ENCODE measurements at places on chromosomes 2 and 18. TPM values are rescaled to one million over a fixed set of nuclear protein-coding genes. Genes with fewer than 3 reads are reported as not detected.

DNA sequence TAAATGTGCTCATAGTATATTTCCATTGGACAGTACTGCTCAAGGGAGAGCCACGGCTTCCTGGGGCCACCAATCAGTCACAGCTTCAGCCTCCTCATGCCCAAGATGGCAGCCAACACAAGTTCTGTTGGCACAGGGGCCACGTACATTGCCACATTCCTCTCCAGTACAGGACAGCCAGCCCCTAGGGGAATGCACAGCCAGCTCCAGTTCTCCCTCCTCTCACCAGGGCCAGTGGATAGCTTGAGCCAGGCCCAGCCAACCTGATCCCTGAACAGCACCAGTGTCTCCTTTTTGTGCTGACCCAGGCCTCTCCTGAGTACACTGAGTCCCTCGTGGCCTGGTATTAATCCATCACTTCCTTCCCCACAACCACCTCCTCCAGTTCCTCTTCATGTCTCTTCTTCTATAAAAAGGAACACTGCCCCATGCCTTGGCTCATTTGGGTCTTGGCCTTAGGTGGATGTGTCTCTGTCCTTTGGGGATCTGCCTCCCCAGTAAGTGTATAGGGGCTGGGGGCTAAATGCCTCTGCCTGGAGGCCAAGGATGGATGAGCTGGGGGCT is 168.7 kb downstream of the TNS1 start:
- H3K4me1 ChIP-seq, result peaks cover 11% of the 10 kb centered on the region
- no peak for DNase-seq
- H3K27me3 ChIP-seq, result no peaks in the 10 kb centered on the region
- H3K36me3 ChIP-seq, result no peaks in the 10 kb centered on the region
- no peak overlapping the region for H3K4me3 ChIP-seq
- no peak overlapping the region for H3K27ac ChIP-seq

GRCh38 chr2:15559379-15560139 is 1.6 kb downstream of the NBAS start:
- H3K27me3 ChIP-seq, result no peaks in the 10 kb centered on the region
- H3K4me3 ChIP-seq, result peak overlapping the region; percentile 76
- H3K36me3 ChIP-seq, result peaks cover 23% of the 10 kb centered on the region
- peak overlapping the region; percentile 95 for H3K27ac ChIP-seq

GRCh38 chr2:19695706-19696105 is 206.1 kb downstream of the TTC32 start:
- no peak overlapping the region for H3K4me3 ChIP-seq
- no peaks in the 10 kb centered on the region for H3K4me1 ChIP-seq
- no peak for DNase-seq
- H3K27me3 ChIP-seq, result no peaks in the 10 kb centered on the region

GRCh38 chr2:9139491-9140443 is 66.8 kb upstream of the ASAP2 start:
- H3K27me3 ChIP-seq, result no peaks in the 10 kb centered on the region
- H3K4me1 ChIP-seq, result peaks cover 6% of the 10 kb centered on the region
- DNase-seq, result peak; percentile 74
- H3K4me3 ChIP-seq, result no peak overlapping the region
- H3K27ac ChIP-seq, result no peak overlapping the region
- H3K36me3 ChIP-seq, result no peaks in the 10 kb centered on the region

GRCh38 chr2:18396329-18397010 is 164.0 kb downstream of the RDH14 start:
- H3K4me3 ChIP-seq, result no peak overlapping the region
- no peak for DNase-seq
- no peaks in the 10 kb centered on the region for H3K36me3 ChIP-seq
- no peaks in the 10 kb centered on the region for H3K4me1 ChIP-seq
- no peaks in the 10 kb centered on the region for H3K27me3 ChIP-seq

DNA sequence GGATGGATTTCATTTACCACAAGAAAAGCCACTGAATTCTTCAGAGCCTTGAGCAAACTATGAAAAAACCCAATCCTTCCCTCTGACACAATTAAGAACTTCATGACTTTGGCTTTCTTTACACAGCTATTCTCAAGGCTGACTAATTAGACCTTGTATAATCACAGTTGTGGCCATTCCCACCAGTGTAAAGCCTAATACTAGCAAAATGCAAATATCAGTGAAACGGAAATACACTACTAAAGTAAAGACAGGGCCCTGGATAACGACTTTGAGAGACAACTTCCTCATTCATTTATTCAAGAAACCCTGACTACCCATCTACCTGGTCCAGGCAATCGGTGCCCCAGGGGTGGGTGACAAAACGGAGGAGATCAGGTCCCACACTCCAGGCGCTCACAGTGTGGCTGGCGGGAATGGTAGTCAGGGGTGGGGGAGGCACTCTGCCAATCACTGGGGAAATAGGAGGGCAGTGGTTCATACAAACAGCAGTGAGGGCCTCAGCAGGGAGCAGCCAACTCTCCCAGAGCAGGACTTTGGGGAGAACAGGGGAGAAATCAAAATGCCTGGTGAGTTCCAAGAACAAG is 28.1 kb downstream of the TMEM163 start:
- H3K36me3 ChIP-seq, result no peaks in the 10 kb centered on the region
- no peak overlapping the region for H3K27ac ChIP-seq
- H3K27me3 ChIP-seq, result peaks cover 14% of the 10 kb centered on the region
- H3K4me3 ChIP-seq, result no peak overlapping the region
- H3K4me1 ChIP-seq, result no peaks in the 10 kb centered on the region

DNA sequence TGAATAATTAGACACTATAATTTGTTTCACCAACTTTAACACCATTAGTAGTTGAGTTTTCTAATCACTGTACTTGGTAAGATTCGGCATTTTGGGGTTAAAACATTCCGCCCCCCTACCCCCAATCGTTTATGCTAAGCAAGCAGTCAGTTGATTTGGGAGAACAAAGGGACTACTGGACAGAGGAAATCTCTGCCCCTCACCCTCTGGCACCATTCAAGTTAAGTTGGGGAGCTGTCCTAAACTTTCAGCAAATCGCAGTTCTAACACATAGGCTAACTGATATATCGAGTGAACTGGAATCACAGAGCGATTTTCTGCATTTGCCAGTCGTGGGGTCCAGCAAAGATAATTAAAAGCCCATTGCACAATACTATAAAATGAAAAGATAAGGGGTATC is 5.6 kb downstream of the KLF7 start:
- H3K27ac ChIP-seq, result no peak overlapping the region
- peaks cover 21% of the 10 kb centered on the region for H3K27me3 ChIP-seq
- no peak overlapping the region for H3K4me3 ChIP-seq

GRCh38 chr2:127308586-127309138 is 14.7 kb upstream of the ERCC3 start:
- no peak overlapping the region for H3K4me3 ChIP-seq
- no peak overlapping the region for H3K27ac ChIP-seq
- no peaks in the 10 kb centered on the region for H3K27me3 ChIP-seq
- DNase-seq, result no peak

DNA sequence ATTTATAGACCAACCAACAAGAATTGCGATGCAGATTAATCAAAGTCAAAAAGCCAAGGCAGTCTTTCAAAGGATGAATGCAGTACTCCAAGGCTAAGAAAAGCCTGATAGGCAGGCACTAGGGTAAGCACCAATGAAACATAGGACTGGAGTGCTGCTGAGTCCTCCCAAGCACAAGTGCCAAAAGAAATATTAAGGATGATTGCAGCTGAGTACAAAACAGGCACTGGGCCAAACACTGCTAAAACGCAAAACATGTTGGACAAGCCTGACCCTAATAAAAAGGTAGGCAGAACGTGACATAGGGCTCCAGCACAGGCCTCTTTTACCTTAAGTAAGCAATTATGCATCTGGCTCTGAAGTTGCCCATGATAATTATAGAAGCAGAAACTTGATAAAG is 160.1 kb upstream of the LRP1B start:
- H3K27ac ChIP-seq, result no peak overlapping the region
- no peaks in the 10 kb centered on the region for H3K27me3 ChIP-seq
- H3K4me1 ChIP-seq, result no peaks in the 10 kb centered on the region
- DNase-seq, result no peak
- H3K4me3 ChIP-seq, result no peak overlapping the region

DNA sequence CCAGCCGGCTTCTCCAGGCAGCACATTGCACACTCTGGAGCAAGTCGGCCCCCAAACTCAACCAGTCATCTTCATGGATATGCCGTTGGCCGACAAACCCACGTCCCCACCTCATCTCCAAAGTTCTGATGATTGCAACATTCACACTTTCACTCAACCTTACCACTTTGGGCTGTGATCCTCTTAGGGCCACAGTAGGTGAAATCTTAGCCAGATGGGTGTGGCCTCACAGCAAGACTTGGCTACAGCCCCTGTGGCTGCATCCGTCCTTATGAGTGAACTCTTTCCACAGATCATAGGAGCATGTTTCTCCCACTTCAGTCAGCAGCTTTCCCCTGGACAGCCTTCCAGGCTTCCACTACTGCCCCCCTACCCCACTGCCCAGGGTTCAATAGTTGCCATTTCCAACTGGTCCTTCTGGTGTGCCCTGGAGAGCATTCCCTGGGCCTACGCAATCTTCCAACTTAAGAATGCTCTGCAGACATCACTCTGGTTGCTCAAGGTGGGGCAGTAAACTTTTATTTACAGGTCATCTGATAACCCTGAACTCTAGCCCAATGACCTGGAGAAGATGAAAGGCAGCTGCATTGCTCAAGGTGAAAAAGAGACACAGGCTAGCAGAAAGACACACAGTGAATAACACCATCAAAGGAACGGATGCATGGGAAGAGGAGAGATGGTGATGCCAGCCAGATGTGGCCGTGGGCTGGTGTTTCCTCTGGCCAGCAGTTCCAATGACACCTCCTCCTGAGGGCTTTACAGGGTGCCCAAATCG is 34.5 kb downstream of the ARL4C start:
- DNase-seq, result no peak
- H3K4me3 ChIP-seq, result no peak overlapping the region
- no peaks in the 10 kb centered on the region for H3K4me1 ChIP-seq
- H3K27me3 ChIP-seq, result peaks cover 12% of the 10 kb centered on the region
- no peaks in the 10 kb centered on the region for H3K36me3 ChIP-seq
- no peak overlapping the region for H3K27ac ChIP-seq

DNA sequence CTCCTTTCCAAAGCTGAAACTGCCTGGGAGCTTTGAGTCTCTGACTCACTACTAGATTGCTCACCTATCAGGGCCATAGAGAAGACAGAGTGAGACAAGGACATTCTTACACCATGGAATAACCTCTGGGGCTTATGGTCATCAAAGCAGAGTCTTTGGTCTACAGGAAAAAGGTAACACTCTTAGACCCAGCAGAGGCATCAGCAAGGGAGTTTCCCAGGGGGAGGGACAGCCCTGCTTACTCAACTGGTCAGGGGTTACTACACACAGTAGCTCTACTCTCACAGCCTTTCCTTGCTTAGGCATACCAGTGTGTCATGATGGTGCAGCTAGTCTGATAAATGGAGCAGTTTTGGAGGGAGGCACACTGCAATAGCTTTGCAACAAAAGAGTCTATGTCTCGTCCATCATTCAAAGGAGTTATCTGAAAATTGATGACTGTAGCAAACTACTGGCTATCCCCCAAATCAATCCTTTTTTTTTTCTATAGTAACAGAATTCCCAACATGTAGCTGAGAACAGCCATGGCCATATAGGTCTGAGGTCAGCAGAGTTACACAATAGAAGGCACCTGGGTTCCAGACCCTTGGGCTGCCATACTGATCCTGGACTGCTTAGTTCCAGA is 22.4 kb upstream of the CD28 start:
- no peak overlapping the region for H3K27ac ChIP-seq
- no peak overlapping the region for H3K4me3 ChIP-seq
- DNase-seq, result no peak

- DNase-seq, result no peak
- no peak overlapping the region for H3K4me3 ChIP-seq
- no peaks in the 10 kb centered on the region for H3K27me3 ChIP-seq
- no peak overlapping the region for H3K27ac ChIP-seq
- H3K36me3 ChIP-seq, result no peaks in the 10 kb centered on the region
- no peaks in the 10 kb centered on the region for H3K4me1 ChIP-seq
Measured at GRCh38 chr2:21007129-21008013, 36.5 kb downstream of the APOB start.

- no peak overlapping the region for H3K27ac ChIP-seq
- peaks cover 21% of the 10 kb centered on the region for H3K4me1 ChIP-seq
- no peaks in the 10 kb centered on the region for H3K36me3 ChIP-seq
- peak; percentile 45 for DNase-seq
Measured at GRCh38 chr18:59265246-59265973, 7.8 kb downstream of the RAX start.

DNA sequence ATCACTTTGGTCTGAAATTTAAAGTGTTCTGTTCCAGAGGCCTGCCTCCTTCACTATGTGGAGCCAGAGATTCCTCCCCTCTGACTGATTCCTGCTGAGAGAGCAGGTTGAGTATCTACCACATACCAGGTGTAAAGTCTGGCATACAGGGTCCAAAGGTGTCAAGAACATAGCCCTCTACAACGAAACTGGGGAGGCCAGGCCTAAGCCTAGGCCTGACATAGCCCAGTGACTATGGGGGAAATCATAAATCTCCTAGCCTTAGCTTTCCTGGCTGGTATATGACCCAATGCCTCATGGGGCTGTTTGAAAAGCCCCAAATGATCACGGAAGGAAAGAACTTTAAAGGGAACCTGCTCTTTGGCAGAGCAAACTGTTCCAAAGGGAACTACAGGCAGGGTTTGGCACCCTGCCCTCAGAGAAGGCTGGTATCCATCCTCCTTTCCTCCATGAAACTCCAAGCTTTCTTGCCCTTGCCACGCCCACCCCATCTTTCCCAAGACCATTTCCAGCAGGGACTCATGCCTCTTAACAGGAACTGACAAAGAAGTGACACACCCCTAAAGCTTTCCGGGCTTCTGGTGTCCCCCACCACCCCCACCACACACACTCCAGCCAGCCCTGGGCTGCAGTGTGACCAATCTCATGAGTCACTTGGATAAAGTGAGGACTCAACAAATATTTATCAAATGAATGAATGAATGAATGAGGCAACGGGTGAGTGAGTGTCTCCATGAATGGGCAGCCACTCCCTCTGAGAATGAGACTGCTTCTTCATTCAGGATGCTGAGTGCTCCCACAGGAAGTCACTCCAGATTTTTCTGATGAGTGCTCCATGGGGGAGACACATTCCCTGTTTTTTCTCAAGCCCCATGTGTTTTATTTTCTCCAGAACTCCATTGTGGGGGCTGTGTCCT is 114.5 kb upstream of the STPG4 start:
- no peak overlapping the region for H3K4me3 ChIP-seq
- peak; percentile 42 for DNase-seq
- no peaks in the 10 kb centered on the region for H3K27me3 ChIP-seq
- H3K27ac ChIP-seq, result no peak overlapping the region
- peaks cover 20% of the 10 kb centered on the region for H3K4me1 ChIP-seq

- H3K4me1 ChIP-seq, result no peaks in the 10 kb centered on the region
- no peaks in the 10 kb centered on the region for H3K36me3 ChIP-seq
- no peak overlapping the region for H3K27ac ChIP-seq
- no peak for DNase-seq
- no peak overlapping the region for H3K4me3 ChIP-seq
Measured at GRCh38 chr2:217048730-217049129, 188.9 kb upstream of the TNP1 start.

GRCh38 chr2:233061591-233062450 is 1.7 kb downstream of the INPP5D start:
- H3K27ac ChIP-seq, result no peak overlapping the region
- no peaks in the 10 kb centered on the region for H3K36me3 ChIP-seq
- H3K4me1 ChIP-seq, result peaks cover 48% of the 10 kb centered on the region
- H3K27me3 ChIP-seq, result no peaks in the 10 kb centered on the region
- DNase-seq, result peak; percentile 24
- no peak overlapping the region for H3K4me3 ChIP-seq

The AQP12A gene
- not detected for total RNA-seq

The UGT1A8 gene
- not detected for total RNA-seq

The ELMOD3 gene
- 7.8 TPM for total RNA-seq

The IL36A gene
- total RNA-seq, result not detected

The ARL5A gene
- total RNA-seq, result 92.2 TPM

The CAPN14 gene
- total RNA-seq, result not detected

The GNLY gene
- not detected for total RNA-seq

The ASXL3 gene
- not detected for total RNA-seq

The FABP1 gene
- total RNA-seq, result 0.64 TPM

The GFPT1 gene
- 38.3 TPM for total RNA-seq

The CPO gene
- not detected for total RNA-seq
